ENCODE measurements at places on chromosomes 12 and 14.

GRCh38 chr12:50275556-50275955 is 7.8 kb downstream of the LIMA1 start:
- DNase-seq, result no peak

GRCh38 chr12:6375269-6376078 is at the start of gene SCNN1A:
TSS of gene SCNN1A (minus strand) at chr12:6375563. CDS start at chr12:6374783, 780 bp downstream.
- DNase-seq, result no peak

DNA sequence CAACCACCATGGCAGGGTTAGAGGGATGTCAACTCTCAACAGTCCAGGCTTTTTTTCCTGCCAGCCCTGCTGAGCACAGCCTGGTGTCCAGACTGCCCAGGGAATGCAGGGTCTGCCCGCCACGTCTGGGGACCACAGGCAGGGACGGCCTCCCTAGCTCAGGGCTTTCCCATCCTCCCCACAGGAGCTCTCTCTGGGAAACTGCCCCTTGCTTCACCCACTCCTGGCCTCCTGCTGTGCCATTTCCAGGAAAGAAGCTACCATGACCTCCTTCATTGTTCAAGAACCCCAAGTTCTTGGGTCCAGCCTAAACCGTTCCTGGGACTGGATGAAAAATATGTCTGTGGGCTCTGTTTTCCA is 4.8 kb downstream of the SCNN1A start:
- no peak for DNase-seq

DNA sequence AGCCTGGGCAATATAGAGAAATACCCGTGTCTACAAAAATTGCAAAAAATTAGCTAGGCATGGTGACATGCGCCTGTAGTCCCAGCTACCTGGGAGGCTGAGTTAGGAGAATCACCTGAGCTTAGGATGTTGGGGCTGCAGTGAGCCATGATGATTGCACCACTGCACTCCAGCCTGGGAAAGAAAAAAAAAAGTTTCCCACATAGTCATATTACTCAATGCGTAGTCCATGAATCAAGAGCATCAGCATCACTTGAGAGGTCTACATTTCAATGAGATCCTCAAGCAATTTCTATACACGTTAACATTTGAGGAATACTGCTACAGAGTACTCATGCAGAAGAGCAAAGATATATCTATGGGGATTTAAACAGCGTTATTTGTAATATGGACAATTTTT is 5.2 kb upstream of the LRRC23 start:
- no peak for DNase-seq

GRCh38 chr14:26598672-26599131 is 869 bp upstream of the NOVA1 start:
- DNase-seq, result no peak

Measured in activated gamma-delta T cell (primary cell).